ENCODE measurements at places on chromosomes 7 and 10.

DNA sequence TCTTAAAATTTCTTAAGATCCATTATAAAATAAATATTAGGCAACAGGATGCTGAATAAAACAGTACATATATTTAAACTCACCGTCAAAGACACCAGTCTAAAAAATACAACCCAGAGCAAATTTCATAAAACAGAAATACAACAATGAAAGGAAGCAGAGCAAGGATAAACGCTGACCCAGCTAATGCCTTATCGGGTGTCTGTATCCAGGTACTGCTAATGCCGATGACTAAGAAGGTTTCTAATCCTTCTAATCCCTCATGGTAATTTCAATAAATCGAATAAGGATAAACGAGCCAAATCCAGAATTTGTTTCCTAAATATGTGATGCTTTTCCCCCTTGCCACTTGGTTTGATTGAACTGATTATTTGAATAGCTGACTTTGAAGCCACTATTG lies 1.7 kb downstream of the HYCC1 start:
- DNase-seq, result no peak

GRCh38 chr10:125057158-125058001 lies 103.0 kb downstream of the CTBP2 start:
- DNase-seq, result peak; percentile 85

- DNase-seq, result no peak
Measured at GRCh38 chr10:91627344-91628102, 5.3 kb downstream of the PPP1R3C start.

DNA sequence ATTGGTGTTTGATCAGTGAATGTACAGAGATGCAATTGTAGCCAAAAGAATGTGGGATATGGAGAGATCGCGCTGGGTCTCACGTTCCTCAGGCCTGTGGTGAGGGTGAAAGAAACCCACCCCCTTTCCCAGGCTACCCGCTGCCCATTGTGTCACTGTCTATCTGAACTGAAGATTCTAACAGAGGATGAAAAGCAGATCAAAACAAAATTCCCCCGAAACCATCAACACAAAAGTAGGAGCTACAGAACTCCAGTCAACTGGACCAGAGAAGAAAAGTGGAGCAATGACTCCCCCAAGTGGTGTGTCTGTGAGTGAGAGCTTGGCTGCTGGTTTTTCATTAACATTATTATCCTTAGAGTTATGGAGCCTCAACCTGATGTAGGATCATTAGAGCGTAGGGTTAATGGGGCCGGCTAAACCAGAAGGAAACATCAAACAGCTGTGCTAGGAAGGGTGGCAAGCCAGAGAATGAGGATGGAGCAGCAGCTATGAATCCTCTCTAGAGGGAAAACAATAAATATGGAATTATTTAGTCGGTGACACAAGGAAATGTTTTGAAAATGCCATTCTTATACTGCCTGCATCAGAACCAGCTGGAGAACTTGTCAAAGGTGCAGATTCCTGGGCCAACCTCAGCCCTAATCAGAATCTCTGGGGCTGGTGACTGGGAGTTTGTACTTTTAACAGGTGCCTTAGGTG lies 38.3 kb downstream of the AKR1B1 start:
- DNase-seq, result peak; percentile 92

GRCh38 chr10:32959006-32959920 lies 1.2 kb upstream of the ITGB1 start:
- DNase-seq, result peak; percentile 28

Measured in myocyte (in vitro differentiated cells).